ENCODE measurements at places on chromosomes 12 and 14. TPM values are rescaled to one million over a fixed set of nuclear protein-coding genes. Genes with fewer than 3 reads are reported as not detected.

The C2CD5 gene
- 23.2 TPM for polyA plus RNA-seq

The IKZF4 gene
- 4.3 TPM for polyA plus RNA-seq

The EPYC gene
- not detected for polyA plus RNA-seq

The RAB15 gene
- polyA plus RNA-seq: 17.4 TPM

The TSPAN8 gene
- not detected for polyA plus RNA-seq

The HVCN1 gene
- polyA plus RNA-seq: 10.1 TPM

The FOXN4 gene
- 0.43 TPM for polyA plus RNA-seq

The KCNH5 gene
- polyA plus RNA-seq: 0.71 TPM

The LGR5 gene
- polyA plus RNA-seq: 0.09 TPM
